ENCODE measurements at places on chromosomes 16 and 17.

- DNase-seq = no peak
Observed at GRCh38 chr17:51640108-51640622, 379.8 kb downstream of the UTP18 start.

DNA sequence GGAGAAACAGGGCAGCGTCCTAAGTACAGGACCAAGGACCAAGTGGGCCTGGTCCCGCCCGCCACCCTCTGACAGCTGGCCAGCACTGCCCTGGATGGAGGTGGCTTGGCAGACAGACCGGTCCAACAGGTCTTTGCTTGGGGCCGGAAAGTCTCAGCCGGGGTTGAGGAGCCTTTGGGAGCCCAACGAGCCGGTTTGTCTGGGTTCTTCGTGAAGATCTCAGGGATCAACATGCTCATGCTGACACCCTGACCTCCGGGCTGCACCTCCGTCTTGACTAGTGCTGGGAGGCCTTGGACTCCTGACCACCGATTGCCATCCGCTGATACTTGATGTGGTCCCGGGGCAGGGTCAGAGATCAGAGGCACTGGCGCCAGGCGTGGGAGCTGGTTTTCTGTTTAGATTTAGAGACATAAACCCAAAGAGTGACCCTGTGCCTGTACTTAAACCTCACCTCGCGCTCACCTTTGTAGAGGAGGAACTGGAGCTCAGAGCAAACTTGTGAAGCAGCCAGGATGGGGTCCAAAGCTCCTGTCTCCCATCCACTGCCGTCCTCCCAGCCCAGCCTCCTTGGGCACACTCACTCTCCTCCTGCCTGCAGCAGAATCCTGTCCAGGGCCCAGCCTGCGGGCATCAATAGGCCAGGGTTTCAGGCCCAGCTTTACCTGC is 92.1 kb upstream of the GSE1 start:
- no peak for DNase-seq

DNA sequence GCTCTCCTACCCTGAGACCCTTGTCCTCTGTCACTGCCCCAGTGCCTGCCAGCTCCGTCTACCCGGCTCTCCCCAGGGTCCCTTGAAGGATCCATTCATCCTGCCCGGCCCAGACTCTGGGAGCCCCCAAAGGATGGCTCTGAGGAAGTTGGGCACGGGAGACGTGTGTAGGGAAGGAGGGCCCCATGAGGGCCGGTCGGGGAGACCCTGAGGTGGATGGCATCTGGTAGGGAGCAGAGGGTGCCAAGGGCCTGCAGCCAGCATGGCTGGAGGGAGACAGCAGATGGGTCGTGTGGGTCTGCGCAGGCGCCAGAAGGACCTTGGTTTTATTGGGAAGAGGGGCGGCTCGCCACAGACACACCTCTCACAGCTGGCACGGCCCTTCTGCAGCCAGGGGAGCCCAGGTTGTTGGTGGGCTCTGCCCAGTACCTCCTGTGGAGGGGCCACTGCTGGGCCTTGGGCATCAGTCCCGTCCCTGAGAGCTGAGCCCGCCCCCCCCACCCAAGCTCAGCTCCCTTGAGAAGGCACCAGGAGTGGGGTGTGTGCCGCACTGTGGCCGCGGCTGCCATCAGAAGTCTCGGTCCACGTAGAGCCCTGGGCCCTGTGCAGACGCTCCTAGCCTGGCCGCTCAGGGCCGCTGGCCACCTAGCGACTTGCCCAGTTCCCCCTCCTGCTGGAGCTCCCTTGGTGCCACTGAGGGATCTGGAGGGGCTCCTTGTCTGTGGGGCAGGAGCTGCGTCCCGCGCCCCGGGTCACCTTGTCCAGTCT is 16.0 kb downstream of the KCTD5 start:
- no peak for DNase-seq

DNA sequence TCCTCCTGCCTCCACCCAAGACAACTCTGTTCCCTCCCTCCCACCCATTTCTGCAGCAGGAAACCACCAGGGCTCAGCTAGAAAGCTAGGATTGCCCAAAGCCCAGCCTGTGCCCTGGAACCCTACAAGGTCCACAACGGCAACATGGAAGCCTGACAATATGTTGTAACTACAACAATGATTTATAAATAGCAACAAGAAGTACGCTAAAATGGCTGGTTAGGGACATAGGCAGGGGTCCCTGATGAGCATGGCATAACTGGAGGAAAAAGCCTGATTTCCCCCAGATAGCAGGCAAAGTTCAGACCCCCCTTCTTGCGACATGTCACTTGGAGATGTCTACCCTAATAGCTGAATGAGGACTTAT is 6.6 kb downstream of the ST3GAL2 start:
- DNase-seq = no peak

DNA sequence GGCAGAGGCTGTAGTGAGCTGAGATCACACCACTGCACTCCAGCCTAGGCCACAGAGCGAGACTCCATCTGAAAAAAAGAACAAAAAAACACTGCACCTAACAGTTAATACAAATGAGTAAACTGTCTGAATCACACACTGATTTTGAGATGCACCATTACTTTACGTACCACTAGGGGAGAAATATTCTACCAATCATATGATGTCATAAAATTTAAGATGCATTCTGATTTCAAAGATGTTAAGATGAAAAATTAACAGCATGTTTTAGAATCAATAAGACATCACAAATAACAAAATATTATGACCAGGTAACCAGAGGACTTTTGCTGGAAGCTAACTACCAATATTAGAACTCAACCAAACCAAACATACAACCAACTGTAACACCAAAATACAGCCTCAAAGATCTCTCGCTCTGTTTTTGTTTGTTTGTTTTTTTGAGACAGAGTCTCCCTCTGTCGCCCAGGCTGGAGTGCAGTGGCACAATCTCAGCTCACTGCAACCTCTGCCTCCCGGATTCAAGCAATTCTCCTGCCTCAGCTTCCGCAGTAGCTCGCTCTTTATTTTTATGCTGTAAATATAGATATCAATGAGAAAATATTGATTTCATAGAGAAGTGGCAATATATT is 31.6 kb downstream of the GLG1 start:
- DNase-seq = no peak

GRCh38 chr17:8614988-8615387 is 15.5 kb downstream of the MYH10 start:
- no peak for DNase-seq

DNA sequence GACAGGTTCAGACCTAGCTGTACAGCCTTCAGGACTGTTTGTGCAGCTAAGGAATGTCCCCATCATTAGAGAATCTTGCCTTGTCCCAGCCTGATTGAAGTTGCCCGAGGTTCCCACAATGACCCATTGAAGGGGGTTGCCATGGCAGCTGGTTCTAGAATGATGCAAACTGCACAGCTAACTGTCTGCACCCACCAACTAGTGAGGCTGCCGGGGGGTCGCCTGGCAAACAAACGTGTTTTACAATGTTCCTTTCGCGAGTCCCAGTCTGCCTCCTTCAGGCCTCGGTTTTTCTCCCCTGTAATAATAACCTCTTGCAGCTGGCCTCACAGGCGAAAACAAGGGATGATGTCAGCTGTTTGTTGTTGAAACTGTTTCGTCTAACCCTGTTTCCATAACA is 5.5 kb downstream of the C16orf96 start:
- DNase-seq = no peak

DNA sequence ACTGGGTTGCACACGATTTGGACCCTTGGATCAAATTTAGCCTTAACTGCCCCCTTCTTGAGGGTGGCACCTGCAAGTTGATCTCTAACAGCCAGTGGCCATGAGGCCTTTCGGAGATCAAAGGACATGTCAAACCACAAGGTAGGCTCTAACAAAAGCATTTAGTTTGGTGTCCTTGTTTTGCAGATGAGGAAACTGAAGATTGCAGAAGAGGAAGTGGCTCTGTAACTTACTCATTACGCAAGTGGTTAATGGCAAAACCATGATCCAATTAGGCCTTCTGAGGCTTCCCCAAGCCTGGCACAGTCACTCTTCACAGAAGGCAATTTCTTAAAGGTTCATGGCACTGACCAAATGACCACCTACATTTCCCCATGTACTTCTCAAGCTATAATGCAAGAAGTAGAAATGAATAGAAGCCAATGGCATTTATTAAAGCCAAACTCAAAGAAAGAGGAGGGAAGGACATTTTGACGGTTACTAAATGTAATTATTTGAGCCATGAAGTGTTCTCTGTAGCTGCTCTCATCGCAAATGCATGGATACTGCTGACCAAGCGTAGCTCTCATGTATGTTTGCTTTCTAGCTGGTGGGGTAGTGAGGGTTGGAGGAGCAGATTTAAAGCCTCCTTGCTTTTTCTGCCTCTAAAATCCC is 32.8 kb upstream of the ABCC12 start:
- no peak for DNase-seq

- no peak for DNase-seq
Observed at GRCh38 chr17:80905586-80906230, 85.9 kb upstream of the CHMP6 start.

GRCh38 chr17:43581130-43581529 is 35.0 kb upstream of the ETV4 start:
- no peak for DNase-seq

DNA sequence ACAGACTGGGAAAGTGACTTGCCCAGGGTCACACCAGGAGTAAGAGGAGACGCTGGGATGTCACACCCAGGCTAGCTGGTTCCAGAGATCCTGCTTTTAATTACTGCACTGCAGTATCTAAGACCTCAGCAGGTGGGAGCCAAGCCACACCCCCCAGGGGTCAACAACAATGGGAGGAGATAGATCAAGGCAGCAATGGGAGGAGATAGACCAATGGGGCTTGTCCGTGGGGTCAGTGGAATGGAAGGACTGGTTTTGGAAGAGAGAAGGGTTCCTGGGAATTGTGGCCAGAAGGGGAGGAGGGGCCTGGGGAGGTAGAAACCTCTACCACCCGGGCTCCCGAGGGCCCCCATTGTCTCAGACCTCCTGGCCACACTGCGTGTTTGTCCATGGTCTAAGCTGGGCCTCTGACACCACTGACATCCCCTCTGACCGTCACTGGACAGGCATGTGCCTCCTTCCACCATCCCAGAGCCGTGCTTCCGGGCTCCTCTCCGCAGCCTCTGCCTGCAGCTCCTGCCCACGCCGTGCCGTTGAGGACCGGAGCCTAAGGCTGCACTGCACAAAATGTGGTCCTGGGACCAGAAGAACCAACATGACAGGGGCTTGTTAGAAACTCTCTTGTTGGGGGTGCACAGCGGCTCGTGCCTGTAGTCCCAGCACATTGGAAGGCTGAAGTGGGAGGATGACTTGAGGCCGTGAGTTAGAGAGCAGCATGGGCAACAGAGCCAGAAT is 69.8 kb upstream of the RPH3AL start:
- no peak for DNase-seq

- peak; percentile 92 for DNase-seq
Observed at GRCh38 chr17:8376271-8377067, at the start of gene KRABD2. Gene KRABD2 (minus strand): TSS chr17:8376704.

GRCh38 chr17:37742116-37742761 is 2.6 kb downstream of the HNF1B start:
- peak; percentile 49 for DNase-seq

- no peak for DNase-seq
Observed at GRCh38 chr16:68764862-68765261, 27.8 kb downstream of the CDH1 start.

- DNase-seq = no peak
Observed at GRCh38 chr16:4011225-4011939, 104.9 kb downstream of the ADCY9 start.

DNA sequence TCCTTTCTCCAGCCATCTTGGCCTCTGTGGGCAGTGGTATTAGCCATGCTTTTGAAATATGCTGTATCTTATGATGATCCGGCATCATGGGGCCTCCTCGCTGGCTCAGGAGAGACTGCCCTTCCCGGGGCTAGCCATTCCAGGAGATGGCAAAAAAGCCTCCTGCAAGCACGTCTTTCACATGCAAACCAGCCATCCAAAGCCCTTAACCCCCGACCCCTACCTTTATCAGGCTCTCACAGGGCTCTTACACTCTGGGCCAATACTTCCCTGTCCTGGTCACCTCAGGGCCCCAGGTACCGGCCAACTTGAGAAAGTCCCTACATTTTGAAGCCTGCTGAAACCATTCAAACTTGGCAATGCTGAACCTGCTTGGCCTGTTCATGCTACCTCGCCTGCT is 36.4 kb downstream of the MYH13 start:
- DNase-seq = no peak

GRCh38 chr17:37493249-37494027 is 3.7 kb downstream of the DUSP14 start:
- DNase-seq = no peak

DNA sequence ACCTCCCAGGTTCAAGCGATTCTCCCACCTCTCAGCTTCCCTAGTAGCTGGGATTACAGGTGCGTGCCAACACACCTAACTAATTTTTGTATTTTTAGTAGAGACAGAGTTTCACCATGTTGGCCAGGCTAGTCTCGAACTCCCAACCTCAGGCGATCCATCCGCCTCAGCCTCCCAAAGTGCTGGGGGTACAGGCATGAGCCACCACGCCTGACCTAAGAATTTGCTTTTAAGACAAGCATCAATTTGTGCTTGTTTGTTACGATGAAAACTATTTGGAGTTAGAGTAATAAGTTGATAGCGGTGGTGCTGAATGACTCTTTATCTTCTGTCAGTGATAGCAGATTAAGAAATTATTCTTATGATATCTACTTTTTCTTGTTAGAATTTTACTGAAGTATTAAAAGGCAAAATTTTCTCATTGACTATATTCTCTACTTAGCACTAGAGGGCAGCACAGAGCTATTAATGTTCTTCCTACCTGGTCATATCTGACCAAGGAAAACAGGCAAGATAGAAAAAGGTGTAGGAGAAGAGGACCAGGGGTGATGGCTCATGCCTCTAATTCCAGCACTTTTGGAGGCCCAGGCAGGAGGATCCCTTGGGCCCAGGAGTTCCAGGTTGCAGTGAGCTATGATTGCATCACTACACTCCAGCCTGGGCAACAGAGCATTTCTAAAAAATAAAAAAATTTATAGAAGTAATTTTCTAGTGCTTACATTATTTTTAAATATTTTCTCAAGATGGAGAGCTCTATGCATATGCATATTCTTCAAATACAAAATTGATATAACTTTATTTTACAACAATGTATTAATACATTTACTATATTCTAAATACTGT is 24.5 kb downstream of the STXBP4 start:
- DNase-seq = no peak

- DNase-seq = no peak
Observed at GRCh38 chr17:44604768-44605485, 47.6 kb downstream of the FZD2 start.

- no peak for DNase-seq
Observed at GRCh38 chr16:6725634-6726331, 606.9 kb upstream of the RBFOX1 start.

DNA sequence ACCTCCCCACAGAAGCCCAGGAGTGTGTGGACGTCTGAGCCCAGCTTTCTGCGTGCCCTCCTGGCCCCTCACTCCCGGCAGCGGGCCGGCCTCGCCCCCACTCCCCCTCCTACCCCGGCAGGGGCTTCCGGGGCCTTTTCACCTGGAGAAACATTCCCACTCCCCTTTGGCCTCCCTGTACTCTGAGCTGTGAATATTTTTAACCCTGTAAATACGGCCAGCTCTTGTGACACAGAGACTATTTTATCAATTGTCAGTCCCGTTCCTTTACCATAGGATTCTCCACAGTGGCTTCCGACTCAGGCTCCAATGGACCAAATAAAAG is 5.9 kb upstream of the PRR35 start:
- DNase-seq = no peak
